H7 (cell line): ENCODE measurements at places on chromosomes 2 and 18.

- no peak for DNase-seq
Observed at GRCh38 chr2:215380699-215381098, 55.2 kb downstream of the FN1 start.

- DNase-seq = peak; percentile 59
Observed at GRCh38 chr18:62877411-62878221, 162.3 kb downstream of the PHLPP1 start.

DNA sequence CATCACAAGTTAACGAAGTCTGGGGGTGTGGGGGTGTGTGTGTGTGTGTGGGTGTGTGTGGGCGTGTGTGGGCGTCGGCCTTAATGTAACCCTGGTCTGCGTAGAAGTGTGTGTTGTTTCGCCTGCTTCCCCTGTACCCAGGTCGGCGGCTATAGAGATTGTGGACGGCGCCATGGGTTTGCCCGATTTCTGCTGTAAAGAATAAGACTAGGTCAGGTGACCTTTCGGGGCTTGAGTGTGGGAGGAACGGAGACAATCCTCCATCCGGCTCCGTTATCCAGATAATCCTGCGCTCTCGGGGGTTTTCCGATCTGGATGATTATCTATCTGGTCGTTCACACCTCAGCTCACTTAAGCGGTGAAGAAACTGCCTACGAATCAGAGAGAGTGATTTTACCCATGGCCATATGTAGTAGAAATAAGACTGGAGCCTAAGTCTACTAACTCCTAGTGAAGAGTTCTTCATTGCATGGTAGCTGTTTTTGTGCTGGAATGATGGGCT lies 543 bp downstream of the HADHB start:
- DNase-seq = peak; percentile 40

- DNase-seq = no peak
Observed at GRCh38 chr18:63539904-63540510, 2.2 kb upstream of the SERPINB12 start.

DNA sequence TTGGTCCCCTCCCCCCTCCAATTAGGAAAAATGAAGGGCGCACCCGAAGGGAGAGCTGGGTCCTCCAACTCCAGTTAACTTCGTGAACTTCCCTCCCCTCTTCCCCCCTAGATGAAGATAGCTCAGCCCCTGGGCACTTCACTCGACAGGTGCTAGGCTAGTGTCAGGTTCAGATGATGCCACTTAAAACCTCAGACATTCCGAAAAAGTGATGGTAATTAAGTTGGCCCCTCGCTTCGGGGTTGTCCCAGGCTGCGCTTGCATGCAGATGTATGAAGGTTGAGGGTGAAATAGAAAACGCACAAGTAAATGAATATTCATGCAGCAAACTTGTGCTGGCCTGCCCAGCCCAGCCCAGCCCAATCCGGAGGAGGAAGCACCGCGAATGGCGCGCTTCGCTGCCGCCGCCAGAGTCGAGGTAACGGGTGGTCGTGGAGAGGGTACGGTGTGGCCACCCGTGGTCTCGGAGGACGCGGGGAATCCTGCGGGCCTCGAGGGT lies 3.0 kb upstream of the GBX2 start:
- peak; percentile 79 for DNase-seq

DNA sequence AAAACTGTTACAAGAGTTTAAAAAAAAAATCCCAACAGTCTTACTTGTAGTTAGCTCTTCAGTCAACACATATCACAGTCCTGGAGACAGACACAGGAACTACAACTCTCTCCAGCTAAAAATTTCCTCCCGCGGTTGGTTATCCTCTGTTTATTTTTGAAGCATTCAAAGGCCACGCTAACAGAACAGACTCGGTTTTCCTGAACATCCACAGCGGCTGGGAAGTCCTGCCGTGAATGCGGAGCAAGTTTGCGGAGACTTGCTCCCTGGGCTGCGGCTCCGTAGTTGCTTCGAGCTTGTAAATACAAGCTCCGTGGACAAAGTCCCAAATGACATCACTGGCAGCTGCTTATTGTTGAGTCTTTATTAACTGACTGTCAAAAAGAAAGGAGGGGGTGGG lies at the start of gene NCKAP5:
TSS of gene NCKAP5 (minus strand) at position 292 of the 400 bp plus-strand sequence. CDS start 50,937 bp downstream, outside the sequence.
- DNase-seq = no peak

DNA sequence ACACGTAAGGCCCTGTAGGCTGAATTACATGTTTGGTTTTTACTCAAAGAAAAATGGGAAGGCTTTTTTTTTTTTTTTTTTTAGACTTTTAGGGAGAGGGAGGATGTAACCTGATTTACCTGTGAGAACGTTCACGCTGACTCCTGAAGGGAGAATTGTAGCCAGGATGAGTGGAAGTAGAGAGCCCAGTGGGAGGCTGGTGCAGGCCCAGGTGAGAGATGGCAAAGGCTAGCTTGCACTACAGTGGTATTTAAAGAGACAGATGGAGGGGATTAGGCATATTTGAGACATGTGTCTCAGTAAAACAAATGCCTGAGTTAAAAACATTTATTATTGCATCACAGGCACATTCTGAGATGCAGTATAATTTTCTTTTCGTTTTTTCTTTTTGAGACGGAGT lies 107.9 kb downstream of the CCDC85A start:
- DNase-seq = no peak

GRCh38 chr2:105909215-105909614 lies 164.5 kb downstream of the NCK2 start:
- no peak for DNase-seq

- peak; percentile 79 for DNase-seq
Observed at GRCh38 chr2:20675701-20676352, 8.9 kb downstream of the GDF7 start.

DNA sequence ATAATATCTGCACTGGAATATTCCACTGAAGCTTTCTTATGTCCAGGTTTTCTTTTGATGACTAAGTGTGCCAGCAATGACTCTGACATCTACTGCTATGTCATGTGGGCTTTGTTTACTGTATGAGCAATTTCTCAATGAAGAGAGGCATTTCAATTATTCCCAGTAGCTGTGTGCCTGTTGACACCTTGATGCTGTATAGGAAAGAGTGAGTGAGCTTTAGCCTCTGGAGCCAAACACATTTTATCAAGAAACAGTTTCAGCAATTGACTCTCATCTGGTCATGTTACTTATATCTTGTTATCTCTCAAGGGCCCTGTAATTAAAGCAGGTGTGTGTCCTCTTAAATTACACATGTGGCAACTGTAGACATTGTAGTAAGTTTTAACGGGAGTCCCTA lies 493.2 kb upstream of the FANCL start:
- no peak for DNase-seq

GRCh38 chr2:48696881-48697280 lies 58.6 kb downstream of the LHCGR start:
- no peak for DNase-seq

DNA sequence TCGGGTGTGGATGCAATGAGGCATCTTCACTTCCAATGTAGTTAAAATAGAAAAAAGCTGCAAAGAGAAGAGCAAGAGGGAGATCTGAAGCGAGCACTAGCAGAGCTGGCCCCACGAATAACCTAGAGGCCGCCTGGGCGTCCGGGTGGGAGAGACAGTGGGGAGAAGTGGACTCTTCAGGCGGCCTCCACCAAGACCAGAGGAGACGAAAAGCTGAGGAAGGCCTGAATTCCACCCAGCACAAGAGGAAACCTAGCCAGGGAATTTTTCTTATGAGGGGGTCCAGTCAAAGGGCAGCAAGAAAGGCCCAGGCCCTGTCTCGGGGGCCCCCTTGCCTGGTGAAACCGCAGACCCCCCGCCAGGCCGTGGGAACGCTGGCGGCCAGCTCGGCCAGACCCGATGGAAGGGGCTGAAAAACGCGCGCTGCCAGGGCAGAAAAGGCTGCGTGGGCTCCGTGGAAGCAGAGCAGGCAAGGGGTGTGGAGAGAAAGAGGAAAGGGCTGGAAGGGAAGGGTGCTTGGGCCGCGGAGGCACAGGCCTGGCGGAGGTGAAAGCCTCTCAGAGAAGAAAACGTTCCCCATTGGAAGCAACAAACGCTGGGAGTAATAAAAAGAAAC lies 69.2 kb downstream of the KCTD1 start:
- DNase-seq = peak; percentile 73

- no peak for DNase-seq
Observed at GRCh38 chr2:144242311-144242710, 277.6 kb downstream of the ZEB2 start.

GRCh38 chr2:88265352-88266303 lies 95.5 kb downstream of the THNSL2 start:
- no peak for DNase-seq
